ENCODE measurements at places on chromosomes 13 and 19.

DNA sequence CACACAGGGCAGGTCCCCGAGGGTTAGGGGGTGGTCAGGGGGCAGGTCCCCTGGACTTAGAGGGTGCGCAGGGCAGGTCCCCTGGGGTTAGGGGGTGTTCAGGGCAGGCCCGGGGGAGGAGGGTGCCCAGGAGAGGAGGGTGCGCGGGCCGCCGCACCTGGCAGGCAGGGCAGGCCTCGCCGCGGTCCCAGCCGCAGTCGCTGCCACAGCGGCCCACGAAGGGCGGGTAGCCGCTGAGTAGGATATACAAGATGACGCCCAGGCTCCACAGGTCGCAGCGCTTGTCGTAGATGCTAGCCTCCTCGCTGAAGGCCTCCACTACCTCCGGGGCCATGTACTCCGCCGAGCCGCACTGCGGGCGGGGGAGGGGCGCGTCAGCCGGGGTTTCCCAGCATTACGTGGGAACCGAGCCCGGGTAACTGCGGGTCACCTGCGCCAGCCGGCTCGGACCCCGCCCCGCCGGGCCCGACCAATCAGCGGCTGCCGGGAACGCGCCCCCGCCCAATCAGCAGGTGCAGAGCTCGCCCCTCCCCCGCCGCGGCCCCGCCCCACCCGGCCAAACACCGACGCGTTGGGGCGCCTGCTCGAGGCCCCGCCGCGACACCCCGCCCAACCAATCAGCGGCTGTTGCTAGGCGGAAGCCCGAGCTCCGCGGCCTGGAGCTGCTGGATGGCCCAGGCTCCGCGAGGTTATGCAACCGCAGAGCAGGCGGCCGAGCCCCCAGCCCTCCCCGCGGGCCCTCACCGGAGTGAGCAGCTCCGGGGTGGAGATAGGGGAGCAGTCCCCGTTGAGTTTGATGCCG is 9.2 kb downstream of the MKNK2 start:
- peaks cover 39% of the 10 kb centered on the region for H3K36me3 ChIP-seq
- H3K27me3 ChIP-seq: no peaks in the 10 kb centered on the region
- H3K4me3 ChIP-seq: peak overlapping the region; percentile 51

- peak overlapping the region; percentile 32 for H3K4me3 ChIP-seq
- H3K4me1 ChIP-seq: peaks cover 24% of the 10 kb centered on the region
- H3K36me3 ChIP-seq: peaks cover 30% of the 10 kb centered on the region
- H3K27ac ChIP-seq: peak overlapping the region; percentile 29
- no peaks in the 10 kb centered on the region for H3K27me3 ChIP-seq
These were observed 21.0 kb downstream of the VASP start for GRCh38 chr19:45528149-45528743.

- H3K27me3 ChIP-seq: no peaks in the 10 kb centered on the region
- no peaks in the 10 kb centered on the region for H3K4me1 ChIP-seq
- H3K4me3 ChIP-seq: no peak overlapping the region
- H3K27ac ChIP-seq: no peak overlapping the region
- H3K36me3 ChIP-seq: no peaks in the 10 kb centered on the region
- no peak for DNase-seq
These were observed 8.2 kb downstream of the PKN1 start for GRCh38 chr19:14441041-14441938.

- no peaks in the 10 kb centered on the region for H3K27me3 ChIP-seq
- peaks cover 7% of the 10 kb centered on the region for H3K4me1 ChIP-seq
- H3K36me3 ChIP-seq: no peaks in the 10 kb centered on the region
- H3K4me3 ChIP-seq: no peak overlapping the region
These were observed 11.4 kb downstream of the ETFB start for GRCh38 chr19:51354742-51355148.

- peaks cover 29% of the 10 kb centered on the region for H3K4me1 ChIP-seq
- no peak overlapping the region for H3K27ac ChIP-seq
- no peak for DNase-seq
- no peak overlapping the region for H3K4me3 ChIP-seq
- H3K36me3 ChIP-seq: peaks cover 11% of the 10 kb centered on the region
- H3K27me3 ChIP-seq: no peaks in the 10 kb centered on the region
These were observed 34.5 kb downstream of the MYO9B start for GRCh38 chr19:17109962-17110598.

GRCh38 chr19:50912727-50913716 is 1.8 kb upstream of the KLK4 start:
- no peaks in the 10 kb centered on the region for H3K4me1 ChIP-seq
- H3K27ac ChIP-seq: no peak overlapping the region
- H3K27me3 ChIP-seq: peaks cover 71% of the 10 kb centered on the region
- no peaks in the 10 kb centered on the region for H3K36me3 ChIP-seq
- DNase-seq: no peak

- H3K4me1 ChIP-seq: peaks cover 12% of the 10 kb centered on the region
- peak within 1 kb of the TSS; percentile 87 for H3K27ac ChIP-seq
- no peaks in the 10 kb centered on the region for H3K36me3 ChIP-seq
- peak within 1 kb of the TSS; percentile 85 for H3K4me3 ChIP-seq
- no peak for DNase-seq
- no peaks in the 10 kb centered on the region for H3K27me3 ChIP-seq
These were observed at the start of gene PPFIA3 for GRCh38 chr19:49119411-49120324. TSS of gene PPFIA3 (plus strand) at chr19:49119544. CDS start at chr19:49127874, 8,330 bp downstream.

GRCh38 chr19:17703824-17704463 is 15.3 kb upstream of the MAP1S start:
- no peak overlapping the region for H3K4me3 ChIP-seq
- H3K4me1 ChIP-seq: no peaks in the 10 kb centered on the region
- H3K36me3 ChIP-seq: no peaks in the 10 kb centered on the region
- no peak overlapping the region for H3K27ac ChIP-seq

DNA sequence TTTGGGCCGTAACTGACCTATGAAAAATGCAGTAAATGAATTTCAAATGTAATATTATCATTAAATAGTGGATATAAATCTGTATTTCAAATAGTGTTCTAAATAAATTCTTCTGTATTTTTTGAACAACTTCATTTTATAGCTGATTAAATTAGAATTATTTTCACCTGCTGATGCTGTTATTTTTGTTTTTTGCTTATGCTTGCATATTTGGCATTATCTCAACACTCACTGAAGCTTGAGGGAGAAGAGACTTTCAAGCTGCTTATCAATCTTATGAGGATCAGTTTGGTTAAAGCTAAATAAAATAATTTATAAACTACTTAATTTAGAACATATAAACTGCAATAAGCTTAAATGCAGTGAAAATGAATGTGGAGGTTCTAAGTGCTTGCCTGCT is 251.3 kb upstream of the PCDH9 start:
- no peaks in the 10 kb centered on the region for H3K36me3 ChIP-seq
- no peaks in the 10 kb centered on the region for H3K4me1 ChIP-seq
- H3K27ac ChIP-seq: no peak overlapping the region

- H3K27me3 ChIP-seq: no peaks in the 10 kb centered on the region
- no peak overlapping the region for H3K27ac ChIP-seq
- no peaks in the 10 kb centered on the region for H3K4me1 ChIP-seq
- no peak for DNase-seq
- no peak overlapping the region for H3K4me3 ChIP-seq
- H3K36me3 ChIP-seq: no peaks in the 10 kb centered on the region
These were observed 932.0 kb downstream of the SLITRK6 start for GRCh38 chr13:84867246-84867645.

DNA sequence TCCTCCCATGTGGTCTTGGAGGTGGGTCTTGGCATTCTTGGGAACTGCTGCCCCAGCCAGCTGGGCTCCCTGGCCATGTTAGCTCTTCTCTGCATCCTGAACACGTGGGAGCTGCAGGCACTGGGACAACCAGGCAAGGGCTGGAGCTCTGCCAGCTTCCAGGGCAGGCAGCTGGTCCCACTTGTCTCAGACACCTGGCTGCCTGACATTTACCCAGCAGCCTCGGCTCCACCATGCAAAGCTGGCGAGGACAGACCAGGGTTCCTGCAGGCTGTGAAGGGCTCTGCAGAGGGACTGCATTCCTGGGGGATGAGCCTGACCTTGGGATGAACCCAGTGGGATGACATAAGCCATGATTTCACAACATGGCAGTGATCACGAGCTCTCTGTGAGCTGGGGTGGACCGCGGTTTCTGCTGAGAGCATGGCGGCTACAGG is 99.0 kb upstream of the TSHZ3 start:
- H3K36me3 ChIP-seq: no peaks in the 10 kb centered on the region
- H3K27ac ChIP-seq: no peak overlapping the region
- no peak overlapping the region for H3K4me3 ChIP-seq
- no peaks in the 10 kb centered on the region for H3K4me1 ChIP-seq
- no peaks in the 10 kb centered on the region for H3K27me3 ChIP-seq
- no peak for DNase-seq

GRCh38 chr19:18194554-18195238 is 1.7 kb downstream of the MPV17L2 start:
- peaks cover 9% of the 10 kb centered on the region for H3K36me3 ChIP-seq
- no peak for DNase-seq
- no peak overlapping the region for H3K27ac ChIP-seq
- peaks cover 20% of the 10 kb centered on the region for H3K4me1 ChIP-seq
- no peaks in the 10 kb centered on the region for H3K27me3 ChIP-seq

DNA sequence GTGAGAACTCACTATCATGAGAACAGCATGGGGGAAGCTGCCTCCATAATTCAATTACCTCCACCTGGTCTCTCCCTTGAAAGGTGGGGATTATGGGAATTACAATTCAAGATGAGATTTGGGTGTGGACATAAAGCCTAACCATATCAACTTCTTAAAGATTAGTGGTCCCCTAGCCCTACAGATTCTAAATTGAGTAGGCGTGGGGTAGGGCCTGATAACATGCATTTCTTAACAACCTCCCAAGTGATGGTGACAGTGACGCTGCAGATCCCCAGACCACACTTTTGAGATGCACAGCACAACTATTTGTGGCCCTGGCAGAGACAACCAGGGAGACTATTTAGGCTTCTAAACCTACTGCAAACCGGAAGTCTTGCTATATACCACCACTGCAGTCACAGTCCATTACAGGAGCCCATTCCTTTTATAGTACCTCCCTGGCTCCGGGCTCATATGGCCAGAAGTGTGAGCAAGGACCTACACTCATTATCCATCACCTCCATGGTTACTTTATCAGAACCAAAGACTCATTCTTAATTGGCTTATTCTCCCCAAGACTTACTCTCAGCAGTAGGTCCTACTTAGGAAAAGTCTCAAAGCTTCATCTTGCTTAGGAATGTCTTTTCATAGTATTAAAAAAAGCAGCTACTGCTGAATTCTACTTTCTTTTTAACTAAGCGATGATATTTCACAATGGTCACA is 2.1 kb upstream of the DPY19L3 start:
- H3K27ac ChIP-seq: no peak overlapping the region
- DNase-seq: no peak
- H3K4me1 ChIP-seq: peaks cover 10% of the 10 kb centered on the region
- no peaks in the 10 kb centered on the region for H3K27me3 ChIP-seq

DNA sequence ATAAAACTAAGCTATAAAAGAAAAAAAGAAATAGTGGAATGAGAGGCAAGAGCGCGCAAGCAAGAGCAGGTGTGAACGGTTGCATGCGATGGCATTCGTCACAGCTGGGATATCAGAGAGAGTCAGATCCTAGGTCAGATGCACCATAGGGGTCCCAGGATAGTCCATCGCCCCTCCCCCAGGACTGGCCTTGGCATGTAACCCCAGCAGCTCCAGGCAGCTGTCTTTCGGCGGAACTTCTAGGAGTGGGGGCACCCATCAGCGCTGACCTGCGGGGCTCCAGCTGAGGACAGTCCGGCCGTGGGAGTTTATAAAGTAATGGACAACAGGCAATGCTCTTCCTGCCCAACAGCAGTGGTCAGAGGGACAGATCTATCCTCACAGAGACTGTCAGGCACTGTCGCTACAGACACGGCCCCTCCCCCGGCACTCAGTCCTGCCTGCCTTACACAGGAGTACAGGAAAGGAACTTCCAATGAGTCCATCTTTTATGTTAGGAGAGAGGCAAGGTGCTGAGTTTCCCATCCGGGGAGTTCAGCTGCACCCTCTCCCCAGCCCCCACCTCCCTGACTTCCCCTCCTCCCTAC is 1.4 kb downstream of the SIAH3 start:
- no peaks in the 10 kb centered on the region for H3K36me3 ChIP-seq
- no peak overlapping the region for H3K27ac ChIP-seq
- H3K4me1 ChIP-seq: peaks cover 11% of the 10 kb centered on the region
- H3K4me3 ChIP-seq: no peak overlapping the region

DNA sequence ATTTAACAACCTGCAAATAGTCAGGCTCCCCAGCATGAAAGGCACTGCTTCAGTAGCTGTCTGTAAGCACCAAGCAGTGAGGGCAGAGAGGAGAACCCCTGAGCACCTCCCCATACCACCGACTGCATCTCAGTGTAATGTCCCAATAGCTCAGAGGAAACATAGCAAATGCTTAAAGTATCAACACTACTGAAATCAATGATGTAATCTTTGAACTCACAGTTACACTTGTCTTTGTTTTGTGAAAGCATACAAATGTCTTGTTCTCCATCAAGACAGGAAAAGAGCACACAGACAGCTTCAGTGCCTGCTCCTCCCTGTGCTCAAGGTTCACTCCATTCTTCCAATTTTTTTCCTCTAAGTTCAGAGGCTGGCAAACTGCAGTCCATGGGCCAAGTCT is 94.7 kb downstream of the IRS2 start:
- no peak overlapping the region for H3K27ac ChIP-seq
- no peaks in the 10 kb centered on the region for H3K36me3 ChIP-seq
- no peak for DNase-seq
- H3K27me3 ChIP-seq: no peaks in the 10 kb centered on the region
- no peaks in the 10 kb centered on the region for H3K4me1 ChIP-seq
- H3K4me3 ChIP-seq: no peak overlapping the region

GRCh38 chr13:85724546-85725432 is 74.4 kb downstream of the SLITRK6 start:
- no peaks in the 10 kb centered on the region for H3K27me3 ChIP-seq
- H3K27ac ChIP-seq: no peak overlapping the region
- DNase-seq: no peak
- no peak overlapping the region for H3K4me3 ChIP-seq
- H3K36me3 ChIP-seq: no peaks in the 10 kb centered on the region

DNA sequence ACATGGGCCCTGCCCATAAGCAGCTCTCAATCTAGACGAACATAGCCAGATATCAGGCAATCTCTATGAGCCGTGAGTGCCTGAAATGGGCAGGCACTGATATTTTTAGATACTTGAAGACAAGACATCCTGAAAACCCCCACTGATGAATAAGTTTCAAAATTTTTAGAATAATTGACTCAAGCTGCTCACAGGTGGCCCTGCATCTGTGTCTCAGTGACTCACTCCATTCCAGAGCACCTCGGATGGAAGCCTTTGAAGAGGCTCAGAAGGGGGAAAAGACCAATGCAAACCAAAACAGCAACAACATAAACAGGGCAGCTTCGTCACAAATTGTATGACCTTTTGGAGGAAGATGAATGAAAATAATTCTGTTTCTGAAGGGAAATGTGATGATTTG is 42.8 kb upstream of the SLC46A3 start:
- no peaks in the 10 kb centered on the region for H3K4me1 ChIP-seq
